ENCODE measurements at places on chromosomes 12 and 14.

DNA sequence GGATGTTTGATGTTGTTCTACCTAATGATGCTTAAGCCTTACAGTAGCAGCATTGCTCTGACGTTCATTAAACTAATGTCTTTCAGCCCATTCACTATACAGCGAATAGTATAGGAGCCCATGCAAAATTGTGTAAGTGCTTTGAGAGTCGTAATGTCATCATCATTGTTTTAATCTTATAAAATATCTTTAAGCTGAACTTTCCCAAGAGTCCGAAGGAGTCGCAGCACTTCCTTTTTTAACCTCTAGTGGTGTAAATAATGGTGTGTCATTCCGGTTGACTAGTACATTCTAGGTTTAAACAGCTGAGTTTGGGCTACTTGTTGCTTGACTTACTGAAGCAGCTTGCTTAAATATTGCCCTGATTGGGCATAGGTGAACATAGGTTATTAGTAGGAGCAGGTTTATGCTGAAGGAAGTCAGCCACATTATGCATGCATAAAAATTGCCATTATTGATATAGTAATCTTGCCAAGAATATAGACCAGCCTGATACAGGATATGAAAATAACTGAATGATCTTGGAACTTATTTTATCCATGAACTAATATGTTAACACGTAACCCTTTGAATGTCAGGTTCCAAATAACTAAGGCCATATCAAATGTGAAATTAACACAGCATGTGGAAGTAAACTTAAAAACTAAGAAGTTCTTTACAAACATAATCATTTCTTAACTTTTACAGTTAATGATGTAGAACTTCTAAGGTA is 2.6 kb downstream of the WNK1 start:
- DNase-seq: no peak

GRCh38 chr14:60989599-60989998 is 8.6 kb downstream of the SLC38A6 start:
- no peak for DNase-seq

DNA sequence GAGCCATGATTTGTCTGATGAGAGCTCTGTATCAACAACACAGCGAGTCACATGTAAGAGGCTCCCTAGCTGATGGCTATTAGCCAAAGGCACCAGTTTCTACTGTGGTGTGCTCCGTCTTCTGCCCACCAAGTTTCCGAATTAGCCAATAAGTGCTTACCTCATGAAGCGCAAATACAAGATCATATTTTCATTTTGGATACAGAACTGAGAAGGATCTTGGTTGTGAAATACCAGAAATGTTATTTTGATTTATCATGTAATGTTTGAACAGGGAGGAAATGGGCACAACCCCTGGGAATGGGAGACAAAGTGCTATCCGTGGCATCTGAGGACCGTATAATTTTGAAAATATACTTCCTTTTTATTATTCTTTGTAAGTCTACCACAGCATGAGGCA is 234.3 kb downstream of the DACT1 start:
- DNase-seq: no peak

DNA sequence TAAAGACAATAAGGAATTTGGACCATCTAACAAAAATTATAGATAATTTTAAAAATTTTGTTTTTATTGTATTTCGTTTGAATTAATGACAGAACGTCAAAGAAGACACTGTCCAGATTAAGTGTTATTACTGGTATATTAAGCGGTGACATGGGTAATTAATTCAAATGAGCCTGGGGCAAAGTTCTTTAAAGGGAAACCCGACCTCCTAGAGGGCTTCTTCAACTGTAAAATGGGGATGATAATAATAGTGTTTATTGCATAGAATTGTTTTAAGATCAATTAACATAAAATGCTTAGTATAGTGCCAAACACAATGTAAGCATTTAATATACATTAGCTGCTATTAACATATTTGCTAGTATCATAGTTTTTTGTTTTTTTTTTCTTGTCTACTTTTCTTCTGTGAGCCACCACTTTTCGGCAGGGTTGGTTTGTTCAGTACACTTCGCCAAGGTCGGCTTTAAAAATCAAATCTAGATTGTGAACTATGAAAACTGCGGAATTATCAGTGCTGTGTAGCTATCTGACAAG is 514 bp upstream of the LARP4 start:
- no peak for DNase-seq

DNA sequence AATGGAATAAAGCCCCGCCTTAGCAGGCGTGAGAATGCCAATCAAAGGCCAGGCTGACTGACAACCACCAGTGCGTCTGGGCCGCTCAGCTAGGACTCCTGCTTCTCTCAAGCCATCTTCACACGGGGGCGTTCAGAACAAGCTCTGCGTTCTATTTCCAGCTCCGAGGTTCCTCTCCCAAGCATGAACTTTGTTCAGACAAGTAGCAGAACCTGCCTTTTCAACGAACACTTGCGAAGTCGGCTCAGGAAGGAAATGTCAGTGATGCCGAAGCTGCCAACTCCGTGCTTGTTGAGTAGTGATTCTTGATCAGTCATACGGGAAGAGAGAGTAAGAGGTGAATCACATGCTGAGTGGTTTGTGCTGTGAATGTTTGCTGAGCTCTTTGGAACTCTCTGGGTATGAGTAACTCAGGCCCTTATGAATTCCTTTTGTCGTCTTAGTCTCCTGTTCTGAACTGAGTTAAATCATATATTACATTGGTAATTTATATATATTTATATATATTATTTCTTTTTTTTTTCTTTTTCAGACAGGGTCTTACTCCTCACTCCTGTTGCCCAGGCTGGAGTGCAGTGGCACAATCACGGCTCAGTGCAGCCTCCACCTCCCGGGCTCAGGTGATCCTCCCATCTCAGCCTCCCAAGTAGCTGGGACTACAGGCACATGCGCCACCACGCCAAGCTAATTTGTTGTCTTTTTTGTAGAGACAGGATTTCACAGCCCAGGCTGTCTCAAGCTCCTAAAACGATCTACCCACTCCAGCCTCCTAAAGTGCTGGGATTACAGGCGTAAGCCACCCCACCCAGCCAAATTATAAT is 29.4 kb upstream of the BCL7A start:
- peak; percentile 90 for DNase-seq

DNA sequence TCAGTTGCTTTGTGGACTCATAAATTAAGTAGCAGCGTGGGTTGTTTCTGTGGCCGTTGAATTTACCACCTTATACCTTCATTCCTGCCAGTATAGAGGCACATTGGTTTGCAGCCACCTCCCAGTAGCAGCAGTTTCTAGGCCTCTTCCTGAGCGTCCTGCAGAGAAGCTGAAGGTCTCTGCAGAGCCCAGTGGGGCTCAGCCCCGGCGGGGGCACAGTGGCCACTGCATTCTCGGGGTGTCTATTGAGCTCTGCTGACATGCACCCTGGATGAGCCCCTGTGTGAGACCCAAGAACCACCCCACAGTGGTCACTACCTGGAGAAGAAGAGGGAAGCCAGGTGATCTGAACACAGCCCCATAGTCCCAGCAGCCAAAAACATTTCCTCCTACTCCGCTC is 57.7 kb upstream of the DYNC1H1 start:
- no peak for DNase-seq

- no peak for DNase-seq
These were observed 18.9 kb downstream of the MNAT1 start for GRCh38 chr14:60753264-60754119.

DNA sequence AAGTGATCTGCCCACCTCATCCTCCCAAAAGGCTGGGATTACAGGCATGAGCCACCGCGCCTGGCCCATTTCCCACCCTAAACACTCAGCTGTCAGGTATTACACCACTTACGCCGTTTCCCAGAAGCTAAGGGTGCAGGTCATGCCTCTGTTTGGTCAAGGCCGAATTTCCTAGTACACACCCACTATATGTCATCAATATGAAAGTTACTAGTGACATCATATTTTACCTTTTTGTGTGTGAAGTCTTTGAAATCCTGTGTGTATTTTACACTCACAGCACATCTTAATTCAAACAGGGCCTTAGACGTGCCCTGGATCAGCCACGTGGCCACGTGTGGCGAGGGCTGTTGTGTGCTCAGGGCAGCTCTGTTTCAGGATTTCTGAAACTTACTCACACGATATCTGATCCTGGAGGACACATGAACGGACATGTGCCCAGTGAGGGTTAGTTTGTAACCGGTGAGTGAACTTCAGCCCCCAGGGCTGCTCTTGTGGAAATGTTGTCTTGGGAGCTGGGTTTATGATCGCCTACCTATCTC is 51.8 kb downstream of the GLT1D1 start:
- no peak for DNase-seq

Data from fibroblast of skin of left biceps (primary cell).